Spinal cord (tissue), 10 donors: ENCODE measurements at places on chromosomes 5 and 9. TPM values are rescaled to one million over a fixed set of nuclear protein-coding genes. Genes with fewer than 3 reads are reported as not detected.

GRCh38 chr5:112863549-112863948 is 2.5 kb downstream of the SRP19 start:
- no peak for DNase-seq

DNA sequence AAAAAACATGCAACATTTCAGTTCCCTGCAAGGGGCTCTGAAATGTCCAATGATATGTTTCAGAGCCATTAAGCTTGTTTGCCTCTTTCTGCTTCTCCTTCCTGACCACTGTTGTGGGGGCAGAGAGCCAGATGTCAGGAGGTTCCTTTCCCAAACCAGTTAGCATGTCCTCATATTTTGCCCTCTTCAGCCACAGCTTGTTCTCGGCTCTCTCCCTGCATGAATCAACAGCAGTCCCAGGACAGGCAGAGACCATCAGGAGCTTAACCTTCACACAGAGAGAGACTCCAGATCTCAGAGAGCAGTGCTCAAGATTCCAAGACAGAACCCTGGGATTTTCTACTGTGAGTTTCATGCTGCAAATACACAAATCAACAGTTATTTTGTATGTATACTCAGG is 218.5 kb downstream of the COMMD10 start:
- DNase-seq: no peak

- DNase-seq: peak; percentile 77
Observed at GRCh38 chr5:149583394-149583793, 2.1 kb downstream of the ARHGEF37 start.

DNA sequence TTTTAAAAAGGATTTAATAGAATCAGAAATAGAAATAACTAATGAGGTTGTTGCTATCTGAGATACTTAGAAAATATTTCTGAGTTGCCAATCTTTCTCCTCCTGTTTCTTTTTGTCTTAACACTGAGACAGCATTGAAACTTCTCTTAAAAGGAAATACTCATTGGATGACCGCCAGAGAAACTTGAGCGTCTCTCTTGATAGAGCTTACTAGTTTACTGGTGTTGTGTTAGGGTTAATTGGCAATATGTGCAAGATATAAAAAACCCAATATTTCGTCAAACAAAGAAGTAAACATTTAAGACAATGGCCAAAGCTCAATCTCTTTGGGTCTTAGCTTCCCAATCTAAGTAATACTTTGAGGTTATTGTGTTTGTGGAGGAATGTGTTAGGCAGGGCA is 176.4 kb upstream of the CHD1 start:
- DNase-seq: no peak

GRCh38 chr9:31683116-31683515 is 701.3 kb upstream of the ACO1 start:
- DNase-seq: no peak

GRCh38 chr5:11588803-11589202 is 315.4 kb downstream of the CTNND2 start:
- DNase-seq: peak; percentile 70

GRCh38 chr9:23538067-23538402 is 288.0 kb downstream of the ELAVL2 start:
- peak; percentile 35 for DNase-seq

- no peak for DNase-seq
Observed at GRCh38 chr5:41967401-41967800, 42.3 kb downstream of the FBXO4 start.

DNA sequence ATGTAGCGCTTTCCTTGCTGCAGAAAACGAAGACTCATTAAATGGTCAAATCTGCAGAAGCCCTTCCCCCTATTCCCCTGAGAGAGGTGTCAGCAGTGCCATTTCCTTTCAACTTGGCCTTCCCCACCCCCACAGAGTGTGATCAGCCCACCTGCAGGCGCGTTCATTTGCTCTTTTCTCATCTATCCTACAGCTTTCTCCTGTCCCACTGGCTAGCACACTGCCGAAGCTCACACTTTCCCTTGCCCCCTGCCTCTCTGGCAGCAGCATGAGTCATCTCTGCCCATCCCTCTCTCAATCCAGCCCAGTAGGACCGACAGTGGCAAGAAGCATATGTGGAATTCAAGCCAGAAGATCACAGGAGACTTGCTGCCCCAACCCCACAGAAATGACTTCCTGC is 213.8 kb downstream of the FAM114A2 start:
- DNase-seq: no peak

DNA sequence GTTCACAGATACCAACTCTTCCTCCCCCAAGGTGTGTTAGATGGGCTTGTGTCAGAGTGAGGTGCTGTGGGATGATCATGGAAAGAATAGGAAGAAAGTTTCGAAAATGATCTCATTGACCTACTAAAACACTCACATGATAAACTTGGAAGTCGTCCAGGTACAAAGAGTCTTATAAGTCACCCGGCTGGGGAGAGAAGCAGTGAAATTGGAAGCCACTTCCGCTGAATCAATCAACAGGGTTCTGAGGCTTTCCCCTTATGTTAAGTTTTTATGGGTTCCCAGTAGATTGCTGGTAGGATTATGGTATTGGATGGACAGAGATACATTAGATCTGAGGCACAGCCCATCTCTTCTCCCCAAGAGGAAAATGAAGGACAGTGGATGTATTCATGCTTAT is 218.8 kb upstream of the MSX2 start:
- no peak for DNase-seq

- no peak for DNase-seq
Observed at GRCh38 chr5:157494178-157494832, 34.3 kb downstream of the NIPAL4 start.

DNA sequence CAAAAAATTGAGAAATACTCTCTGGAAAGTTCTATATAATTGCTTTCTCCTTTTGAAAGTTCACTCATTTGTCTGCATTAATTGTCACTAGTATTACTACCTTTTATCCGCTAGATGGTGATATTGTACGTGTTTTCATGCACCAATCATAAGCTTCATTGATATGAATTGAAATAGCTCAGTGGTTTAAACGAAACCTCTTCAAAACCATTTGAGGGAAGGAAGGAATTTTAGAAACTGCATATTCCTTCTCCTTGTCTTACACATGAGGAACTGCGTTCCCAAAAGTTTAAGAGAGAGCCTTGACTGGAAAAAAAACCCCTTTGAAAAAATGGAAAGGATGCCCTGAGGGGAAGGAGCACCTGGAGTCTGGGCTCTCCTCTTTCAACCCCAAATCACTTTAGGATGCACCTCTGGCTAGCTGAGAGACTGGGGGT is 98.6 kb downstream of the YTHDC2 start:
- peak; percentile 83 for DNase-seq

Gene C8G
- polyA plus RNA-seq: 1.7 TPM

Gene PNPLA7
- 6.6 TPM for polyA plus RNA-seq

Gene FAM200C
- polyA plus RNA-seq: 13.3 TPM

Gene CBY3
- 2.3 TPM for polyA plus RNA-seq

Gene DMRT3
- polyA plus RNA-seq: 1.0 TPM

Gene C9orf152
- polyA plus RNA-seq: 0.08 TPM

Gene SPOCK1
- 217 TPM for polyA plus RNA-seq
